ENCODE measurements at places on chromosomes 12 and 14.

DNA sequence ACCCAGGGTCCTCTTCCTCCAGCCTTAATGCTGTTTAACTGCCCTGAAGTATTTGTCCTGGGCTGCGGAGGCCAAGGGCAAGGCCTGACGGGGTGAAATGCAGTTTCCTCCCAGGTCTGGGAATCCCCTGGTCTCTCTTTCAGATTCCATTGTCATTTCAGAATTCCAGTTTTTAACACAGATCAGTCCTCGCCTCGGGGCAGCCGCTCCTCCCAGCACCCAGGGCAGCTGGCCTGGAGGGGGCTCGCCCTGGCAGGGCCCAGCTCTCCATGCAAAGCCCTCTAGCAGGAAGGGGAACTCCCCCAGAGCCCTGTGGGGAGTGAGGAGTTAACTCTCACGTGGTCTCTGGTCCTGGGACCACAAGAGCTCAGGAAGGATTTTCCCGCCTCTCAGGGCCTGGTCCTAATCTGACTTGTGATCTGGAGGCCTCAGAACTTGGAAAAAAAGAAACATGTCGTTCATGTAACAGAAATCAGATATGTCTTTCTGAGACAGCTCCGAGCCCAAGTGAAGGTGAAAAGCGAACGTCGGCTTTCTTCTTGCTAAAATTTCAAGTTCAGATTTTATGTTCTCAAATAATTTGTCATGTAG, 265.6 kb upstream of the SFSWAP start:
- no peak for DNase-seq

- peak; percentile 10 for DNase-seq
Observed at GRCh38 chr14:50961605-50962221, 17.4 kb upstream of the PYGL start.

DNA sequence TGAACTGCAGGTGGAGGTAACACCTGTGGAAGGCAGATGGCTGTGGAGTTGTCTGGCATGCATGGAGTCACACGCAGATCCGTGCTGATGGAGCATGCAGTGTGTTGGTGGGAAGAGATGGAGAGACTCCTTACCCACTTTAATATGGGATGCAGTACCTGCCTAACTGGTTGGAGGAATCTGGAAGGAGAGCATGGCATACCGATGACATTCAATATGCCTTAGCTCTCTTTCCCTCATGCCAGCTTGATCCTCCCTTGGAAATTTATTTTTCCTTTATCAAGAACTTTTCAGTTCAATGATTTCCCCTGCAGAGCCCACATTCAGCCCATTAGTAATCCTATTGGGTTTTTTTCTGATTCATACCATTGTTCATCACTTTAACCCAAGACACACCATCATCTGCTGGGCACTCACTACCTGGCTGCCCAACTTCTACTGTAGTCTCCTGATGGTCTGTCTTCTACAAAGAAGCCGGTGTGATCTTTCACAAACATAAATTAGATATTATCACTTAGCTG, 25.9 kb upstream of the NR2C1 start:
- DNase-seq = no peak

DNA sequence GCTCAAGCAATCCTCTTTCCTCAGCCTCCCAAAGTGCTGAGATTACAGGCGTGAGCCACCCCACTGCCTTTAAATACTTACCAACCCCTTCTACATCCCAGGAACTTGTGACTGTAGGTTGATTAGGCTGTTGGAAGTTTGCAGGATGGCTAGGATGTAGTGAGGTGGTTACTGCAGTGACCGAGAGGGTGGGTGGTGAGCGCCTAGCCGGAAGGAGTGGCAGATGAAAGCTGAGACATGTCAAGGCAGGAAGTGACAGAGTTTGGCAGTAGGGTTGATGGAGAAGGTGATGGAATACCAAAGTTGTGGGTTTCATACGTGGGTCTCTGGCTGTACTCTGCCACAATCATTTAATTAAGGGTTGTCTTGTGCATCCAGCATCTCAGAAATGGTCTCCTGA, 13.5 kb downstream of the B4GALNT3 start:
- DNase-seq = no peak

DNA sequence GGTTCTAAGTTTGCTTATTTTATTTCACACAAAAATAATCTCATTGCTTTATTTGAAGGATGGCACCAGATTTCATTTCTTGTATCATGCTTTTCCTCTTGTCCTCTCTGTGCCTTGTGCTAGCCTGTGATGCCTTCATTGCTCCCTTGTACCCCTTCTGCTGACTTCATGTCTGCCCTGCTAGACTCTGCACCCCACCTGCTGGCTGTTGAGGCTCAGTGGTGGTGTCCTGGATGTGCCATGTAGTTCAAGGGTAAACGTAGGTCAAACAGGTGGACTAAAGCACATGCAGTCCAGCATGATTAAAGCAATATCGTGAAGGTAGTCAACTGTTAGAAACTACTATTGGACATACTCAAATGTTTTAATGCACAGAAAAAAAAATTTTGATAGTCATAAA, 21.6 kb downstream of the MRPS35 start:
- DNase-seq = no peak

Data from anterior cingulate cortex (tissue), 58 donors.